Activated CD4-positive, alpha-beta T cell treated with anti-CD3 and anti-CD28 coated beads for 48 hours (primary cell): ENCODE measurements at places on chromosomes 11 and 22.

DNA sequence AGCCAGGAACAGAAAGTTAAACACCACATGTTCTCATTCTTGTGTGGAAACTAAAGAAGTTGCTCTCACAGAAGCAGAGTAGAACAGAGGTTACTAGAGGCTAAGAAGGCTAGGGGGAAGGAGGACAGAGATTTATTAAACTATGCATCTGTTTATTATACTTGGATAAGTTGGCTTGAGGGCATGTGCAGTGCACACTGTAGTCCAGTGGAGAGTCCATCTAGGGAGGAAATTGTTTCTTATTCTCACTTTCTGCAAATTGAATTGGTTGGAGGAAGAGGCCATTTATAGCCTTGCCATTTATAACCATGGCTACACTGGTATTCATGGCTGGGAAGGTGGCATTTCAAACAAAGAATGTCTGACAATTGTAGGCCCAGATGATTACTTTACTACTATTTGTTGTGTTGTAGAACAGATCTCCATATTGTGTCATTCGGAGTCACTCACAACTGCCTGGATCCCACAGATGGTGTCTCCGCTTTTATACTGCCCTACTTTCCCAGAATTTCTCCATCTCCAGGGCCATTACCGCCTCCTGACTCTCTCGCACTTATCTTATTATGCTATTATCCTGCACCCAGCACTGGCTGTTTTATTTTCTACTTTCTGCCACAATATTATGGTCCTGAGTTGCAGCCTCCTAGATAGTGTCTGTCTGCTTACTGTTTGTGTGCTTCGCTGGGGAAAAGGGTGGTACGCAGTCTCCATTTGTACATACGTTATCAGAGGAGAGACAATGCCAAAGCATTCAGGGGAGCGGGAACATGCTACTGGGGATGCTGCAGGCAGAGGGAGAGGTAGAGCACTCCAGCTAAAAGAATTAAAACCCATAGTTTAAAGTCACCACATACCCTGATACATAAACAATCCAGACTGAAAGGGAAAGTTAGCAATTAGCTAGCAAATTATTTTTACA is 169.3 kb upstream of the BLID start:
- no peak for DNase-seq

DNA sequence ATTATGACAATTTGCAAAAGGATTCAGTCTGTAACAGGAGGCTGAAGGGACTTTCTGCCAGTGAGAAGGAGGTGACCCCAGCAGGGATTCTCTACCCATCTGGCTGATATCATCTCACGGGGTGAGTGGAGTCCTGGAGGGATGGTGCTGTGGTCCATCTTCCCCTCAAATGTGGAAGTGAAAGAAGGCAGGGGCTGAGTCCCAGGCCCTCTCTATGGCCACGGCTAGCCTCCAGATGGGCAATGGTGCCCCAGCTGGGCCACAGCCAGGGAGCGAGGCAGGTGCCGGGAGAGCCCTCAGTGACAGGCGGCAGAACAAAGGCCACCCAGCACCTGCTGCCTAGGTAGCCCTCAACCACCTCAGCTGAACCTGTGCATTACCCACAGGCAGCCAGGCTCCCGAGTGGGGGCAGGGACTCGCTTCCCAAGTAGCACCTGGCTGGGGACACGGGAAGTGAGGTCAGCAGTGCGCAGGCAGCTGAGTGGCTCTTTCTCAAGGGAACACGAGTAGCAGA is 6.7 kb downstream of the NECTIN1 start:
- DNase-seq, result no peak

DNA sequence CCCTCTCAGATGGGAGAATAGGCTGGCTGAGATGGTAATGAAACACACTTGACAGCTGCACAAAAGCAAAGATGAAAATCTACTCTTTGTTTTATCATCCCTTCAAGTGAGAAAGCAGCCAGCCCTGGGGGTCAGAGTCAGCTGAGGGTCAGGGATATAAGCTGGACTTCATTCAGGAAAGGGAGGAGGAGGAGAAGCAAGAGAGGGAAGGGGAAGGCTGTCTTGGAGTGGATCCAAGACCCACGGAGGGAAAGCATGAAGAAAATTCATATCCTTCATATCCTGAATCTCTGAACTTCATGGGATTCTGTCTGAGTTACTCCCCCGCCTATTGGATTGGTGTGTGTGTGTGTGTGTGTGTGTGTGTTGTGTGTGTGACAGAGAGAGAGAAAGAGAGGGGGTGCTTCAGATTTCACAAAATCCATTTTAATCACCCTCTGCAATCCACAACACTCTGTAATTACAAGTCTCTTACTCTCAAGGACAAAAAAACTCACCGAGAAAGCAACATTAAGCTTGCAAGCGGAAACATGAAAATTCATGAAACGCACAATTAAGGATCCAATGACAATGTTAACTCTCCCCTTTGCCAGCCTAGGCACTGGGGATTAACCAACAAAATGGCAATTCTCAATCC is 327.7 kb downstream of the TENM4 start:
- DNase-seq, result no peak

- DNase-seq, result no peak
Observed at GRCh38 chr11:17595526-17596309, 48.7 kb downstream of the OTOG start.

DNA sequence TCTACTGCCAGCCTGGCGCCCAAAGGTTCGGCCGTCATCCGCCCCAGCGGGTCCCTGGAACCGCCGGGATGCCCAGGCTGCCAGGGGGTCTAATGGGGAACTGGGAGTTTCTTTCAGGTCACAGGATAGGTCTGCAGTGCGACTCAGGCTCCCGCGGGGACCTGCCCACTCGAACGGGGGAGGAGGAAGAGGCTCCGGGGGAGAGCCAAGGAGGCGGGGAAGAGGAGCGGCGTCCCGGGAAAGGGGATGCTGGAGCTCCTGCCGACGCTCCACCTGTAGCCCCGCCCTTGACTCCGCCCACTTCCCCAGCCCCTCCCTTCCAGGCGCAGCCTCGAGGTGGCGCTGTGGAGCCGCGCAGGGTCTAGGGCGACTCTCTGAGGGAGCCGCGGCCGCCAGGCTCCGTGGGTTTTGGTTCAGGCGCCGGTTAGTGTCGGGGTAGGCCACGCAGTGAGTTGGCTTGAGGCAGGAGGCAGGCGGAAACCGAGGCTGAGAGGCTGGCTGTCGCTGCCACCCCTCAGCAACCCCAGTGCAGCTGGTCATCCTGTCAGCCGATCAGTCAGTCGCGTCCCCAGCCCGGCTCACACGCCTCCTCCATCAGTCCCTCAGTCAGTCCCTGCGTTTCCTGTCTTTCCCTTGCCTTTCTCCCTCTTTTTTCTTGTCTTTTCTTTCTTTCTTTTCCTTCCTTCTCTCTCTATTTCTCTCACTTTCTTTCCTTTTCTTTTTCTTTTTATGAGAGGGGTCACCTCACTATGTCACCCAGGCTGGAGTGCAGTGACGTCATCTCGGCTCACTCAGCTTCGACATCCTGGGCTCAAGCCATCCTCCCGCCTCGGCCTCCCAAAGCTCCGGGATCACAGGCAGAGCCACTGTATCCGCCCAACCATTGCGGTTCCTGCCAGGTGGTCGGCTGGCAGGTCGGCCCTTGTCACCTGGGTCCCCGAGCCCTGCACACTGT is 26.4 kb downstream of the YWHAH start:
- DNase-seq, result peak; percentile 90

DNA sequence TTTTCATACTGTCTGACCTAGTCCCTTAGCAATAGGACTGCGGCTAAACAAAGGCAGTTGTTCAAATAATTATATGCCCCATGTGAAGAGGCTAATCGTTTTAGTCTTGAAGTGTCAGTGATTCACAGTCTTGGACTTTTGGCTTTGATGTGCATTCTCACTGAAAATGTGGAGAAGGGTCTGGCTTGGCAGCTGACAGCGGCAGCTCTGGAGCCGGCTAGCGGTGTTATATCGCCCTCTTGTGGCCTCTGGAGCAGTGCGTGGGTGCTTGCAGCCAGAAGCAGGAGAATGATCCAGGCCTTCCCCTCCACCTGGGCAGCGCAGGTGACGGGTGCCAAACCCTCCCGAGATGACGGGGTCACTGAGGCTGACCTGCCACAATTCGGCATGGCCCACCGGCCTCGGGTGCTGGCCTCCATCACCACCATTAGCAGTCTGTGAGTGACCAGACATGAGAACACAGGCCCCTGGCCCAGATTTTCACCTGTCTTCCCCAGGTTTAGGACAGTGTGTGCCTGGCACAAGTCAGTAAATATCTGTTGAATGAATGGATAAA is 90.3 kb upstream of the PITPNB start:
- peak; percentile 86 for DNase-seq

GRCh38 chr11:133082453-133082781 is 449.9 kb downstream of the OPCML start:
- peak; percentile 26 for DNase-seq

GRCh38 chr11:64027651-64028397 is 7.9 kb upstream of the FLRT1 start:
- no peak for DNase-seq

GRCh38 chr11:119029340-119030028 is 1.2 kb downstream of the SLC37A4 start:
- DNase-seq, result peak; percentile 66
